Foreskin fibroblast (primary cell): ENCODE measurements at places on chromosomes 5 and 9.

GRCh38 chr5:138979684-138980280, 104.6 kb upstream of the LRRTM2 start:
- DNase-seq: no peak

GRCh38 chr5:141100243-141100805, at the start of gene PCDHB3:
Gene PCDHB3, plus strand, starts transcription at chr5:141100473. Its CDS starts 177 bp downstream, at chr5:141100650.
- peak; percentile 8 for DNase-seq

DNA sequence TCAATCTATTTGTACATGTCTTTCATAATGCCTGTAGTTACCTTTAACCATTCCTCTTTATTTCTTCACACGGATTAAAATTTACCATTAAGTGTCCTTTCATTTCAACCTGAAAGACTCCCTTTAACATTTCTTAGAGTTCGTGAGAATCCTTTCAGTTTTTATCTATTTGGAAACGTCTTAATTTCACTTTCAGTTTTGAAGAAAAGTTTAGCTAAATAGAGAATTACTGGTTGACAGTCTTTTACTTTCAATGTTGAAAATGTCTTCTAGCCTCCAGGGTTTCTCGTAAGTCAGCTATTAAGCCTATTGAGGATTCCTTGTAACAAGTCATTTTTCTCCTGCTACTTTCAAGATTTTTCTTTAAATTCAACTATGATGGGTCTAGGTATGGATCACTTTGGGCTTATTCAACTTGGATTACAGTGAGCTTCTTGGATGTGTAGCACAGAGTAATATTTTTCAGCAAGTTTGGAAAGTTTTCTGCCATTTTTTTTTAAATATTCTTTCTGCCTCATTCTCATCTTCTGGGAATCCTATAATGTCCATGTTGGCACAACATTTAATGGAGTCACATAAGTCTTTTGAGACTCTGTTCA, 48.5 kb downstream of the RFX3 start:
- no peak for DNase-seq

DNA sequence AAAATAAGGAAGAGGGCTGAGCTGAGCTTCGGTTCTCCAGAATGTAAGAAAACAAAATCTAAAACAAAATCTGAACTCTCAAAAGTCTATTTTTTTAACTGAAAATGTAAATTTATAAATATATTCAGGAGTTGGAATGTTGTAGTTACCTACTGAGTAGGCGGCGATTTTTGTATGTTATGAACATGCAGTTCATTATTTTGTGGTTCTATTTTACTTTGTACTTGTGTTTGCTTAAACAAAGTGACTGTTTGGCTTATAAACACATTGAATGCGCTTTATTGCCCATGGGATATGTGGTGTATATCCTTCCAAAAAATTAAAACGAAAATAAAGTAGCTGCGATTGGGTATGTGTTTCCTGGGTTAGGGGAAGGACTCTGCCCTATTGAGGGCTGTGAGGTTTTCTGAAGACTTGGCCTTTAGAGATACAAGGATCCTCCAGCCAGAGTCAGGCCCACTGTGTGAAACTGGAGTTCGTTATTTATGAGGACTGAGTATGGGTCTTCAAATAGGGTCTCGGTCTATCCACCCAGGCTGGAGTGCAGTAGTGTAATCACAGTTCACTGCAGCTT, 3.8 kb downstream of the EGR1 start:
- no peak for DNase-seq

GRCh38 chr5:145554399-145554798, 280.7 kb downstream of the PRELID2 start:
- peak; percentile 56 for DNase-seq

DNA sequence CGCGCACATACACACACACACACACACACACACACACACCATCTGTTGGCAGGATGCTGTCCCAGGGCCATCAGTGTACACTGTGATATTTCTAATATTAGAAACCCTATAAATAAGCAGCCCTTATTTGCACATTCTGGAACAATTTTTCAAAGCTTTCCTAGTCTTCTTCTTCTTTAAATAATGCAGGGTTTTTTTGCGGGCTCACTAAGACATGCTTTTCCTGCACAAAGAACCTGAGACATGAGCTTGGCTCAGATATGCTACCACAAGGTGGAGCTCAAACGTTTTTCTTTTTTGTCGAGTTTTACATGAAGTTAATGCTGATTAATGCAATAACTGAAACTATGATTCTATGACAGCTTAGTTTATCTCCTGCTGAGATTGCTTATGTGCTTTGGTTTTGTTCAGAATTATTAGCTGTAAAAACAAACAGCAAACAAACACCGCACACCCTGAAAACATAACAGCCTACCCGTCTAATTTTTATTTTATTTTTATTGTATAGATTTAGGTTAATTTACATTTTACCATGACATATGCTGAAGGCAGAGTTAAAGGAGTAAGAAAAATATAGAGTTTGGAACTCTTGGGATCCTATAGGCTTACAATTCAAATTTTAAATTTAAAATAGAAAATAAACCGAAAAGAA, 95.8 kb downstream of the ALDH1A1 start:
- peak; percentile 57 for DNase-seq
